ENCODE measurements at places on chromosomes 6 and 20.

DNA sequence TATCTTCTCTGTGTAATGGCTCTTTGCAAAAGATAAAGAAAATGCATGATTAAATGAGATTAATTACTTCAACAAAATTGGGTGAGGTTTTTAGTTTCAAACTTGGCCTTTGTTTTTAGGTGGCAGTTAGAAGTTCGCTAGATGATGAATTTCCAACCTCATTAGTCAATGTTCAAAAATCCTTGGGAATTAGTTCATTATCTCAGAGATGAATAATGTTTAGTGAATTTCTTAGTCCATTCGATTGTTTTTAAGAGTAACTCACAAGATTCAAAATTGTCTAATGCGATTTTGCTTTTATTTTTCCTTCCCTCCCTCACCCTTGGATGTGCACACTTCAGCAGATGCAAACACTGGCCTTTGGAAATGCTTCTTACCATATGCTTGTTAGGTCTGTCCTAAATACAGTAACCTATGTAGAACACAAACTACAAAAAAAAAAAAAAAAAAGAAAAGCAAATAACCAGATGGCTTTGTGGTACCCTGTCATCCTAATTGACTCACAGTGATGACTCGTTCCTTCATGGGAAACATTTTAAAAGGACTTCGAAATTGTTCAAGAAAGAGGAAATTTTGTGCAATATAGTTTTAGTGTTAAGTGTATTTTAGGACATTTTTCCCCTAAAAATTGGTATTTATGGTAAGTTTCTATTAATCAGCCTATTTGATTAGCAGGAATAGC is 66.7 kb downstream of the FAM229B start:
- DNase-seq = no peak

DNA sequence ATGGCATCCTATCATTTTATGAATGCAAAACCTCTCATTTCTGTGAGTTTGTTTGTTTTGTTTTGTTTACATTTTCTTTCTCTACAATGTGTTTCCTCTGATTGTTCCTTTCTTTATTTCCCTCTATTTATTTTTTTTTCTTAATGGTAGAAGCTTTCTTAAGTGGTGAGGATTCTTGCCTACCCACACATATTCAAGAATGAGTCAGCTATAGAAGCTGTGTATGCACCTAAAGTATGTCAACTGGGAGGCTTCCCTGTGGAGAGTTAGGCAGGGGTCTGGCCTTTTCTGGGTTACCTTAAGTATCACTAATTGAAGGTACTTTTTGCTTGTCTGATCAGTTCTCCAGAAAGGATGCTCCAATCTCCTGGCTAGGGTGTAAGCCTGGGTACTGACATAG is 354.0 kb downstream of the ESR1 start:
- no peak for DNase-seq

DNA sequence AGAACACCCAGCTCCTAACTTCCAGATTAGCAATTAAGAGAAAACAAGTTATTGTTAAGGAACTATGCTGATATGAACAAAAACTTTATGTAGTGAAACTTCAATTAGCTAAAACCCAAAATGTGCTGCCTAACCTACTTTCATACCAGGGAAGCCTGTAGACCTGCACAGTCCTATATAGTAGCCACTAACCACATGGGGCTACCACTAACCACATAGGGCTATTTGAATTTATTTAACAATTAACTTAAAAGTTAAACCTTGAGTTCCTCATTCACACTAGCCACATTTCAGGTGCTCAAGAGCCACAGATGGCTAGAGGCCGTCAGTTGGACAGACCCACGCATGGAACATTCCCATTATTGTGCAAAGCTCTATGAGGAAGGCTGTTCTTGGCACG is 72.4 kb upstream of the LAMP5 start:
- DNase-seq = no peak

DNA sequence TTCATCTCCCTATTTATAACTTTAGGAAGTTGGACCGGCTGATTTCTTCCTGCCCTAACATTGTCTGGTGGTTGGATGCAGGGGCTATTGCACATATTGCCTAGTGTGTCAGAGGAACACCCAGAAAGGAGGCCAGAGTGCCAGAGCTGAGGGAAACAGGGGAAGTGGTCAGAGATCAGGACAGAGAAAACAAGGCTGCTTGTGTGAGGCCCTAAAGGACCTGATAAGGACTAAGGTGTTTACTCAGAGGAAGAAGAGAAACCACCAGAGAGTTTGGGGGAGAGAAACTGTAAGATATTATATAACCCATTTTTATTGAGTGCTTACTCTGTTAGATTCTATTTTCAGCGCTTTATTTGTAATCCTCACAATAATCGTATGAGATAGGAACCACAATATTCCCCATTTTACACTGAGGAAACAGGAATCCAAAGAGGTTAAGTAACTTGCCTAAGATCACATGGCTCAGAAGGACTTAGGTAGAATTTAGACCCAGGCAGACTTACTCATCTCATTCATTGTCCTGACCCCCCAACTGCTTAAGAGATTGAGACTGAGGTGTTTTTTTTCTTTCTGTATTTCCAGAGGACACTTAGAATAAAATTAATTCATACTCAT is 54.0 kb upstream of the REV3L start:
- DNase-seq = no peak

- DNase-seq = no peak
Observed at GRCh38 chr6:133644892-133645619, 243.9 kb upstream of the TCF21 start.

DNA sequence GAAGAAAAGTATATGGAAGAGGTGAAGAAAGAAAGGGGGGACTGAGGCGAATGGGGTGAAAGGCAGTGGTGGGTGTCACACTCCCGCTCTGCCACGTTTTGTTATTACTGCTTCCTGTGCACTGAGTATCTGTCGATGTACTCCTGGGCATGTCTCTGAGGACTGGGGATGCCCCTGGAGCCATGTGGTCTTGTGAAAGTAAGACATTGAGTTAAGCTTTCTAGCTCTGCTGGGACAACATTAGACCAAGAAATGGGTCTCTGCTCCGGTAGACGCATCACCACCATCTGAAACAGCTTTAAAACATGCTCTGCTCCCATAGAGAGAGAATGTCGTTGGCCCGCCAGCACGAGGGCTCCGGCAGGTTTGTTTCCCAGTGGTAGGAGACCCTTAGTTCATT is 40.0 kb downstream of the IRF4 start:
- no peak for DNase-seq

DNA sequence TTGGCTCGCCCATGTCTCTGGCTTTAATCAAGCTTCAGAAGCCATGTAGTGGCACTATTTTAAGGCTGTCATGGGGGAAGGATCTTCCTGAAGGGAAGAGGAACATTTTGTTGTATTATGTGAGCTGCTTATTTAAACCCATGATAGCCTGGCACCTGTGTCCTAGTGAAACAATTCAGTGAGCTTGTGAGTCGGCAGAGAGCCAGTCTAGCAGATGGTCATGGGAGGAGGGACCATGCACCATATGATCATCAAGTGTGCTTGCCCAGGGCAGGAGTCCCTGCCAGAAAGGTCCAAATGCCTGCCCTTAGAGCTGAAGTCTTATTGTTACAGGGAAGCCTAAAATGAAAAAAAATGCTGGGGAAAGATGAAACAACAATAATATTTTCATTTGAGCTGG is 132.9 kb downstream of the PRDM13 start:
- no peak for DNase-seq

DNA sequence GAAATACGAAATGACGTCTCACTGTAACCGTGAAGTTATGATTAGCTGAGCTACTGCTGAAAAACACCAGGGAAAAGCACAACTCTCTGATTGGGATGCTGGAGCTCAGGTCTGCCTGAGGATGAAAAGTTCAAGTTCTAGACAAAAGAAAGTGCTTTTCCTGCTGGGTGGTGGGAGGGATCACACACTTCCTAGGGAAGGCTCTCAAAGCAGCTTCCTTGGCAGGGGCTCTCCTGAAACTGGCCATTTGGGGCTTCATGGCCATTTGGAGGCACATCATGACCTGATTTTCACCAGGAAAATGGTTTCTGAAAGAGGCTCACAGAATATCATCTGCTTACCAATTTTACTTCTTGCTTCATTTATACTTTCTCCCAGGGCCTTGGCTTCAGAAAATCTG is 97.1 kb upstream of the KCNK16 start:
- DNase-seq = no peak

DNA sequence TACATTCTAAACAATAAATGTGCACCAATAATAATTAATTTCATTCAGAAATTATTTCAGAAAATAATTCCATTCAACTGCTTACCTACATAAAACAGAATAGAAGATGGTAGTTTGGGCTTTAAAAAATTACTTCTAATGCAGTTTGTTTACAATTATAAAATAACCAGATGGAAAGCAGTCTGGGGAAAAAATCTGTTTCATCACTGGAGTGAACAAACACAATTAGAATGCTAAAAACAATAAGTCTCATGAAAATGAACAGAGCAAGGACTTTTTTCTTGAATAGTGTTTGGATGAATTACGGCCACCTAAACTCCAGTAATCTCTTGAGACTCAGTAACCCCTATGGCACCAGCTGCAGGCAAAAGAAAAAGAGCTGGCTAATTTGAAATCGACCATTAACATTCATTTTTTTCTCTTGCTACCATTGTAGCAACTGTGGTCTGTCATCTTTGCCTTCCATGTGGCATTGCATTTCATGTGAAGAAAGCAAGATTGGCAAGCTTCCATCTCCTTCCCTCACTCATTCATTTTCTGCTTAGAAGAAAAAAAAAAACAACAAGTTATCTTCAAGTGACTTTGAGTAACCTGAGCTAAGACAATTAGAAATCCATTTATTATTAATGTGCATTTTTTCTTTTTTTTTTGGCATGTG is 88.4 kb upstream of the CEP85L start:
- no peak for DNase-seq

DNA sequence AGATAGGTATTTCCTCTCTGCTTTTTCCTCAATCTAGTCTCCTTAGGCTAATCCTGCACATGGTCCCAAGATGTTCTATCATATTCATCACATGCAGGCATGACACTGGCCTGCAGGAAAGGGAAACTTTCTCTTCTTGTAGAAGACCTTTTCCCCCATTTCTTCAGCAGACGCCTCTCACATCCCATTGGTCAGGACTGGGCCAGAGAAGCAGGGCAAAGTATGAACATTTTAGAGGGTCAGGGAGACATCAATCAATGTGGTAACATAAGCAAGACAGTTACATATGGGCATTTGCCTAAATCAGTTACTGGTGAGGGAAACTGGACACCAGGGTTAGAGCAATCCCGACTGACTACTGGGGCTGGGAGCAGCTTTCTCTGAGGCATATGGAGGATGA is 90.1 kb downstream of the CRYBG1 start:
- DNase-seq = no peak

Measured in amygdala (tissue), 56 donors.